ENCODE measurements at places on chromosomes 2 and 18.

DNA sequence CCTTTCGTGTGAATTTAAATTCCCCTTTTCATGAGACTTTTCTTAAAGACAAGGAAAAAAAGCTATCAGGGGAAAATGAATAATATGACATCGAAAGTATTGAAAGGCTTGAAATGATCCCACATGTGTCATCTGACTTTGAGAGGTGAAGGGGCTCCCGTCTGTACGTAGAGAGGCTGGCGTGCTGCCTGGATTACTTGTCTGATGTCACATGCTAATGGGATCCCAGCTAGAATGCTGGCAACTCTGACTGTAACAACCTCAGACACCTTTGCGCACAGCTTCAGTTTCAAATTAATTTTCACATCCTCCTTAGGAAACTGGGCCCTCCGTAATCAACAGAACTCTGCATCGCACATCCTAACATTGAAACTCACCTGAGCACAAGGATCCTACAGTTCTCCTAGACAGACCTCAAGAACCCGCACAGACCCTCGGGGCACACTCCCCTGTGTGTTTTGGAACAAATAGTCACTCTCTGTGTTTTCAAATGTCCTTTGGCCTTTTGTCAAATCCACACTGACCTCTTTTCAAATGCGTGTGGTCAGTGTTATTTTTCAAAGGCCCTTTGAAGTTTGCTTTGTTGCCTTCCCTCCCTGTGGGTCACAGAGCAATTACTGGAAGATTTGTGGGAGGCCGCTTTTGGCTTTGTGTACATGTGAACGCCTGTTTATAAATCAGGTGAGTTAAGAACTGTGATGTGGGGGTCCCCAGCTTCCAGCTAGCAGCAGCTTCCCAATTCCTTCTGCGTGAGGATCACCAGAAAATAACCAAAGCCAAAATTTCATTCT is 65.9 kb downstream of the IL1R2 start:
- no peak for DNase-seq

- no peak for DNase-seq
These were observed 230.9 kb downstream of the LTBP1 start for GRCh38 chr2:33177627-33178026.

DNA sequence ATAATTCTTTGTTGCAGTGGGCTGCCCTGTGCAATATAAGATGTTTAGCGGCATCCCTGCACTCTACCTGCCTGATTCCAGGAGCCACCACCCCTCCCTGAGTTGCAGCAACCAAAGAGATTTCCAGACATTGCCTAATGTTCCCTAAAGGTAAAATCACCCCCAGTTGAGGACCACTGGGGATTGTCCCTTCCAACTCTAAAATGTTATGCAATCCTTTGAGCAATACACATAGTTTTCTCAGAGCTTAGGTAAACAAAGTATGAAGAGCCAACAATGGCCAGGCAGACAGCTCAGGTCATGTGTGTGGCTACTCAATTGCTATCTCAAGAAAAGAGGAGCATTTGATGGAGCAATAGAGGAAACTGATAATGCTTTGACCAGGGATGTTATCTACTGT is 87.0 kb downstream of the XDH start:
- no peak for DNase-seq

- no peak for DNase-seq
These were observed 133.8 kb downstream of the MAIP1 start for GRCh38 chr2:200089040-200089755.

- no peak for DNase-seq
These were observed 8.7 kb downstream of the FARP2 start for GRCh38 chr2:241364781-241365180.

DNA sequence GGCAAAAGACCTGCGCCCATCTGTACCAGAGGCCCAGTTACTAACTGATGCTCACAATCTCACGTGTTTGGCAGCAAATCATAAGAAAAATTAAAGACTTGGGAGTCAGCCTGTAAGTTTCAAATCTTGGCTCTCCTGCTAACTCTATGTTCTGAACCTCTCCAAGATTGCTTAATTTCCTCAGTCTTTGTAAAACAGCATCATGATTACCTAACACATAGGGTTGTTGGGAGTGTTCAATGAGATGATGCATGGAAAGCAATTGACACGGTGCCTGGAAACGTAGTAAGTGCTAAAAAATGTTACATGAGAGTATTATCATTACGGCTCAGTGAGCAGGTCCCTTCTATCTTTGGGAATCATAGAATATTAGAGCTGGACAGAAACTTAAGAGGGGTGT is 497.6 kb upstream of the TCF4 start:
- DNase-seq, result no peak

DNA sequence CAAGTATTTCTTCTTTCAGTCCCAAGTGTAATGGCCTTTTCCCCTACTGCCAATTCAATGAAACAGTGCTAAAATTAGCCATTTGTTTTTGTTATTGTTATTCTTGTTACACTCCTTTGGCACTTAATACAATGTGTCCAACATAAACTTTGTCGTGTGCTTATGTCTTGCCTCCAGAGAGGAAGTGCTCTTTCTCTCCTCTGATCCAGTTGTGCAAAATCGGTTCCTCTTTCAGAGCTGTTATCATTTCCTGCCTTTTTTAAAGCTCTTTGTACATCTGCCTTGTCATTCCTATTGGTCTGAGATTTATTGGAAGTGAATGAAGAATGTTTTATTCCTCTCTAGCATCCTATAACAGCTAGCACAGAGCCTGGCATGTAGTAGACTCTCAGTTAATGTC is 623.2 kb upstream of the ID2 start:
- DNase-seq, result no peak

- DNase-seq, result no peak
These were observed 5.3 kb downstream of the RNU2-63P start for GRCh38 chr2:88011011-88011410.

DNA sequence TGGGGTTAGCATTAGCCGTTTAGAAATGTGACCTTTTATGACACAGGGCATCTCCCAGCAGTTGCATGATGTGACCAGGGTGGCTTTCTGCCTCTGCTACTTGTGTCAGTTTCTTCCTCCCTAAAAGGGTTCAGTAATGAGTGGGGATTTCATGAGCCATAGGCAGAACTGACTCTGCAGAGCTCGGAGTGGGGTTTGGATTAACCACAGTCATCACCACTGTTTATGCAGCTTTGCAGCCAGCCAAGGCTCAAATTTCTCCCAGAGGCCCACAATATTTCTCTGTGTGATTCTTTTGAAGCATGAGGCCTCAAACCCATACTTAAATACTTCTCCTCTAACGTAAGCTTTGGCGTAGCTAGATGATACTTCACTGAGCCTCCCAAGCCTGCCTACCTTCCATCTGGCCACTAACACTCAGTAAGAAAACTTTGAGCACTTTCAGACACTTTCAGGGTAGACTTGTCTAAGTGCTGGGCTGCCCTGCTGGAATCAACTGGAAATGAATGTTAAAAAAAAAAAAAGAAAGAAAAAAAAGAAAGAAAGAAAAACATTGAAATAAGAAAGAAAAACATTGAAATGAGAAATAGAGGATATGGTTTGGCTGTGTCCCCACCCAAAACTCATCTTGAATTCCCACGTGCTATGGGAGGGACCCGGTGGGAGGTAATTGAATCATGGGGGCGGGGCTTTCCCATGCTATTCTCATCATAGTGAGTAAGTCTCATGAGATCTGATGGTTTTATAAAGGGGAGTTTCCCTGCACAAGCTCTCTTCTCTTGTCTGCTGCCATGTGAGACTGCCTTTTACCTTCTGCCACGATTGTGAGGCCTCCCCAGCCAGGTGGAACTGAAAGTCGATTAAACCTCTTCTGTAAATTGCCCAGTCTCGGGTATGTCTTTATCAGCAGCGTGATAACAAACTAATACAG is 11.5 kb upstream of the LAPTM4A start:
- no peak for DNase-seq

DNA sequence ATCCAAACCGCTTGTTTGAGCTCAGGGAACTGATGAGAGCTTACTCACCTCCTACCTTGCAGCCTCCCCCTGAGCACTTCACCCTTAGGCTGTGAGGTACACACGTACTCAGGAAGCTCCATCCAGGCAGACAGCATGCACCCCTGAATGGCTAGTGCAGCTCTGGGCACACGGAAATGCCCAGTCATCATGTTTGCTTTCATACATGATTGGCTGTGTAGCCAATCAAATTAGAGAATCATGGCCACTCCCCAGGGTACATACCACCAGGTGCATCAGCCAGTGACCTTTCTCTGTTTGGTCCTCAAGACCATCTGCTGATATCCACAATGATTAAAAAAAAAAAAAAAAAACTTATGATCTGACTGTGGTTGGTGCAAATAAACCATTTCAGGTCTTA is 42.1 kb downstream of the RNF152 start:
- no peak for DNase-seq

GRCh38 chr2:174969091-174969734 is 36.0 kb downstream of the CHN1 start:
- DNase-seq, result no peak

DNA sequence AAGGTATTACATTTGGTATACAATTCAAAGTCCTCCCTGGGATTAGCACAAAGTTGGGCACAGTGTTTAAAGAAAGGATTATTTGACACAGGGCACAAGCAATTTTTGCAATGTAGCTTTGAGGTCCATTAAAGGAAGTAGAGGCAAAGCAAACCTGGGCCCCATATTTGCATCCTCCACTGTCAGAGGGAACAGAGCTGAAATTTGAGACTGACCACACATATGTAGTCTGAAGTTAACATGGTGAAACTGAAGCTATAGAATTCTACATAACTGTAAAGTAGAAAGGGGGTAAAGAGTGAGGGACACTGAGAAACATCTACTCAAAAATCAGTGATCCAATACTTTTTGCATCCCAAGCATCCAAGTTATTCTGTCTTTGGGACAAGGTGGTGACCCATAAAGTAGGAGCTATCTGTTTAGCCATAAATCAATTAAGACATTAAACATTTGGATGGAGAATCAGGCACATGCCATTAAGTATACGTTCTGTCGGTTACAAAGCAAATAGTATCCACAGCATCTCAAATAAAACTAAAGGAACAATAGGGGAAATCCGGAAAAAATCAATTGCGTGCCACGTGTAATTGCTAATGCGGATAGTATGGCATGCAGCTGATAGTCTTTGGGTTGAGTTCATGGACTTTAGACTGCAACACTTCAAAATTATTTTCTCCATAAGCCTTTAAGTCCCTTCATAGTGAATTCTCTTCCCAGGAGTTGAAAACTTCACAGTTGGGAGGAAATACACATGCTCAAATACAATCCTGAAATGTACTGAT is 72.6 kb downstream of the PLEKHM3 start:
- no peak for DNase-seq

DNA sequence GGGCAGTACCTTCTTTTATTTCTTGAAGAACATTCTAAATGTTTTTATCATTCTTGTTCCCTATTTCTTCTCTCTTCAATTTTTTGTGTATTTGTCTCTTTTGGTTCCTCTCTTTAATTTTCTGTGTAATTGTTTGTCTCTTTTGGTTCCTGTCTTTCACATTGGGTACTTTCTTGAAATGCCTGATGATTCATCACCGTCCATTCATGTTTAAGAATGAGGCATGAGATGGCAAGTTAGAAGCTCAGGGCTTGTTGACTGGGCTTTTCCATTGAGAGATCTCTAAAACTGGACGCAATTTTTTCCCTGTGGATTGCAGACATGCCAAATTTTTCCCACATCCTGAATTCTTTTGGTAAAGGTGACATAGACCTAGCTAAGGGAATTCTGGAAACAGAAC is 33.7 kb upstream of the IL1R2 start:
- no peak for DNase-seq

GRCh38 chr2:65072181-65072970 is 16.2 kb downstream of the CEP68 start:
- no peak for DNase-seq

DNA sequence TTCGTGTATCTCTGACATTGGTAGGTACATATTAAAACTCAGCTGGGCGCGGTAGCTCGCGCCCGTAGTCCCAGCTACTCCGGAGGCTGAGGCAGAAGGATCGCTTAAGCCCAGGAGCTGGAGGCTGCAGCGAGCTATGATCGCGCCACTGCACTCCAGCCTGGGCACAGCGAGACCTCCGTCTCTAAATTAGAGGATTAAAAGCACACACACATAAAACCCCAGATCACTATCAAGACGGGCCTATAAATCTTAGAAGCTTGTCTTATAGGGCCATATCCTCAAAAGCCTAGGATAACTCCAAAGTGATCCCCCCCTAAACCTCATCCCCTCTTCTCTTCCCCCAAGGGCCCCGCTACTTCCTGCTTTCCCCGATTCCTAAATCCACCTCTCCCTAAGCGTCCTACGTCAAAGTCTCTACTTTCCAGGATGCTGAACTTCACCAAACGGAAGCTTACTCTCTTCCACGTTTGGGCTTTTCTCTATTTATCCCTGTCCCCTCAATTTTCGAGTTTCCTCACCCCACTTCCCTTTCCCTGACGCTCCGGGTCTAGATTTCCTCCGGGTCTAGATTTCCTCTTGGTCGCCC is 707 bp downstream of the KRCC1 start:
- no peak for DNase-seq

GRCh38 chr2:112706170-112706664 is 14.6 kb upstream of the NT5DC4 start:
- DNase-seq, result no peak

DNA sequence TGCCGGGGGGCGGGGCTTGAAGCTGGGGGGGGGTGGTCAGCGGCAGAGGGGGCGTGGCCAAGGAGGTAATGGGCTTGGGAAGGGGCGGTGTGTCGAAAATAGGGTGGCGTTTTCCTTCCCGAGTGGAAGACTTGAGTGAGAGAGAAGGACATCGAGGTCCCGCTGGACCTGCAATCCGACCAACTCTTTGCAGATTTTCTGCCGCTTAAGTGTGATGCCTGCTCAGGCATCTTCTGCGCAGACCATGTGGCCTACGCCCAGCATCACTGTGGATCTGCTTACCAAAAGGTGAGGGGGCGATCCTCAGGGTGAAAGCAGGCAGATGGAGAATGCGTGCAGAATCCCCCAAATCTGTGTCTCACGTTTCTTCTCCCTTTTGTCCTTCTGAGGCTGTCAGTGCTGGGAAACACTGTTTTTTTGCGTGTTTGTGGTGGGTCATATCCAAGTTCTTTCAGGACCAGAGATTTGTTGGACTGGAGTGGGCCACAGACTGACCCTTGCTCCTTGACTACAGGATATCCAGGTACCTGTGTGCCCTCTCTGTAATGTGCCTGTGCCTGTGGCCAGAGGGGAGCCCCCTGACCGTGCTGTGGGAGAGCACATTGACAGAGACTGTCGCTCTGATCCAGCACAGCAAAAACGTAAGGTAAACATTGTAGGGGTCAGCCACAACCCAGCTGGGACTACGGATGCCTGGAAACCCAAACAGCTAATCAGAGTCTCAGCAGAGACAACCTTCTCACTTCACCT is 727 bp downstream of the ZFAND2B start:
- no peak for DNase-seq

GRCh38 chr18:51821610-51822009 is 518.4 kb upstream of the DCC start:
- DNase-seq, result no peak

GRCh38 chr18:40810372-40810771 is 1144.7 kb upstream of the PIK3C3 start:
- DNase-seq, result no peak

DNA sequence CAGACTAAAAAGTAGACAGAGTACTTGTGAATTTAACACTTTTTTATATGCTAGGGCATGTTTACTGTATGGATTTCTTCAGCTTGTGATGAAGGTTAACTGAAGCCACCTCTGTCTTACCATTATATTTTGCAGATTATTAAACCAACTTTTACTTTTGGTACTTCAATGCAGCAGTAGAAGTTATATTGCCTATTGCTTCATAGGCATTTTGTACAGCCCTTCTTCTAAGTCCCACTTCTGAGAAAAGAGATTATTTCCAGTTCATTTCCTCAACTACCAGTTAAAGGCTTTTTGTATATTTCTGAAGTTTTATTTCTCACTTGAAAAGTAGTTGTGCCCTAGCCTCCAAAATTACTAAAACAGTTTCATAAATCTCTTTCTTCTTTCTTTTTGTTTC is 256.4 kb upstream of the FBXO11 start:
- DNase-seq, result no peak

Data from LNCaP clone FGC (cell line).